ENCODE measurements at places on chromosomes 12 and 14. TPM values are rescaled to one million over a fixed set of nuclear protein-coding genes. Genes with fewer than 3 reads are reported as not detected.

The NYNRIN gene
- total RNA-seq, result 0.11 TPM

The PNMA1 gene
- 37.1 TPM for total RNA-seq

The PCED1B gene
- total RNA-seq, result 98.3 TPM

The CCDC177 gene
- not detected for total RNA-seq

The PLCZ1 gene
- not detected for total RNA-seq

The KRT74 gene
- total RNA-seq, result not detected

The RNASE12 gene
- not detected for total RNA-seq

The LRTM2 gene
- total RNA-seq, result not detected

The CNOT2 gene
- 111 TPM for total RNA-seq

Data from naive thymus-derived CD4-positive, alpha-beta T cell (primary cell).